Activated T-cell treated with anti-CD3 and anti-CD28 coated beads for 1 hour (primary cell): ENCODE measurements at places on chromosomes 1 and 21.

DNA sequence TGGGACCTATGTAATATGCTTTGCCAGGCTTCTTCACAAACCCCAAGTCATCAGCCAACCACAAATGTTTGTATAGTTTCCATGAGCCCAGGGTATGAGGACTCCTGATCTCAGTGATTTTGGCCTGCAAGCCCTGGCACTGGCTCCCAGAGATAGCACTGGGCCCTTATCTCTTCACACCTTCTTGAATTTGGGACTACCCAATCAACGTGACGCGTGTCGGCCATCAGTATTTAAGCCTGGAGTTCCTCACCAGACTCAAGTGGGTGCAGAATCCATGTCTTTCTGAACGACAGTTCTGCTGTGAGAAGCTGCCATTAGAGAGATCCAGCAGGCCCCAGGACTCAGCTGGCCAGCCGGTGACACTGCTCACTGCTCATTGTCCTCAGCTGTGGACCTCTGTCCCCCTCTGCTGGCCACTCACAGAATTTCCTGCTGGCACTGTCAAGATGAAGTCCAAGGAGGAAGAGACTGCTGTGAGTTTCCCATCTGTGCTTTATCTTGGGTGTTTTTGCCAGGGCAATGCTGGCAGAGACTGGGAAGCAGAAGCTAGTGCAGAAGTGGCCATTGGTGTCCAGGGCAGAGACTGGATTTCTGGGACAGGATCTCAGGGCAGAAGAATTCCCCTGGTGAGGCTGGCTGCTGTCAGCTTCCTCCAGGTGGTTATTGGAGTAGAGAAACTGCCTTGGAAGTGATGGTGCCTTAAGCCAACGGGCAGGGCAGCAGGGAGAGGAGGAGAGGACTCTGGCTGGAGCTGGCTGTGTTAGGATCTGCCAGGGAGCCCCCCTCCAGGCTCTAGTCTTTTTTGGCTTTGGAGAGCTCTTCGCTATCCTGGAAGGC lies 28.4 kb downstream of the TMCC2 start:
- DNase-seq: peak; percentile 78

GRCh38 chr1:247204177-247204647 lies 32.4 kb upstream of the ZNF124 start:
- DNase-seq: no peak

GRCh38 chr1:41943717-41944116 lies 25.0 kb upstream of the HIVEP3 start:
- no peak for DNase-seq

GRCh38 chr1:13735168-13735930 lies 35.4 kb downstream of the PRDM2 start:
- no peak for DNase-seq

- DNase-seq: no peak
These were observed 118.2 kb downstream of the COQ8A start for GRCh38 chr1:227058321-227058751.

- no peak for DNase-seq
These were observed 3.1 kb upstream of the FCGR2A start for GRCh38 chr1:161502181-161502580.

DNA sequence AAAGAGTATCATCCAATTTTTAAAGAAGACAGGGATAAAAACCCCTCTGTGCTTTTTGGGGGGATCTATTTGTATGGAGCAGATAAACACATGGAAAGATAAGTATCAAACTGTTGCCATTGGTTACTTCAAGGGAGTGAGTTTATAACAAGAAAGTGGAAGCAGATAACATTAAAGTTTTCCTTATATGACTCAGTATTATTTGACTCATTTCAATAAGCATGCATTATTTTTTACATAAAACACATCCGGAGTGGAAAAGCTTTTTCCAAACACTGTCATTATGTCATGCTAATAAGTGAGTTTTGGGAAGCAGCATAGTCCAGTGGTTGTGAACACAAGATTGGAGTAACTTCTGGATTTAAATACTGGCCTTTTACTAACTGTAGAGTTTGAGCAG lies 452.2 kb downstream of the LTN1 start:
- no peak for DNase-seq

DNA sequence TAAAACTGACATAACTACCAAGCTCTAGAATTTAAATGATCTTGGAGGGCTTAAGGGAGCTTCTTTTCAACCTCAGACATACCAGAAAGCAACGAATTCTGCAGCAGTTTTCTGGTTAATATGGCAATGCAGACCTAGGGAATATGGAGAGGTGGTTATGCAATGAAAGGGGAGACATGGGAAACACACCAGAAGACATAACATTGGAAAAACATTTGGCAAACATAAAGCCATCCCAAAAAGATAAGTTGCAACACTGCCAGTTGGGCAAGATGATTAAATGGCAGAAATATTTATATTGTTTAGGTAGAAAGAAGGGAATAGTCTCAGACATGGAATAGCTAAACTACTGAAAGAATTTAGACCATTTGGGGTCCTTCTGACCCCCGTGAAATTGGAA lies 104.5 kb downstream of the KCNJ6 start:
- no peak for DNase-seq

DNA sequence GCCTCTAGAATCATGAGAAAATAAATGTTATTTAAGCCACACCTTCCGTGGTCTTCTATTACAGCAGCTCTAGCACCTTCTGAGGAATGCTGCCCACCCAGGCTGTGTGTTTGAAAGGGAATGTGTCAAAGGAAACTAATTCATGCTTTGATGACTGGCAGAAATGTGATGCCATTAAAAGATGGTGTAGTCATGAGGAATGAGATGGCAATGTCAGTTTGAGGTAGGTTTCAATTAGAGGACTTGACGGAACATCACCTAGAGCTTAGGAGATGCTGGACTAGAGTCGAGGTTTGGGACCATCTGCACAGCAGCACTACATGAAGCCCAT lies 10.6 kb downstream of the PDZK1 start:
- no peak for DNase-seq

- no peak for DNase-seq
These were observed 10.7 kb upstream of the MMEL1 start for GRCh38 chr1:2643414-2644077.

- no peak for DNase-seq
These were observed 147.9 kb downstream of the LRRC40 start for GRCh38 chr1:70057500-70057899.

DNA sequence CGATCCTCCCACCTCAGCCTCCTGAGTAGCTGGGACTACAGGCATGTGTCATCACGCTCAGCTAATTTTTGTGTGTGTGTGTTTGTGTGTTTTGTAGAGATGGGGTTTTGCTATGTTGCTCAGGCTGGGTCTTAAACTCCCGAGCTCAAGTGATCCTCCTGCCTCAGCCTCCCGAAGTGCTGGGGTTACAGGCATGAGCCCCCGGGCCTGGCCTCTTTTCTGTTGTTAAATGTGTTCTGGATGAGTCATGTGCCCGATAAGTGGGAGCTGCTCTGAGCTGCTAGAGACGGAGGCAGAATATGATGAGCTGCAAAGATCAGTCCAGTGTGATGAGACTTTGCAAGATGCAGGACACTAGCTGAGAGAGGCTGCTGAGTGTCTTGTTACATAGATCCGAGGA lies 75.5 kb downstream of the VPS13D start:
- DNase-seq: no peak

DNA sequence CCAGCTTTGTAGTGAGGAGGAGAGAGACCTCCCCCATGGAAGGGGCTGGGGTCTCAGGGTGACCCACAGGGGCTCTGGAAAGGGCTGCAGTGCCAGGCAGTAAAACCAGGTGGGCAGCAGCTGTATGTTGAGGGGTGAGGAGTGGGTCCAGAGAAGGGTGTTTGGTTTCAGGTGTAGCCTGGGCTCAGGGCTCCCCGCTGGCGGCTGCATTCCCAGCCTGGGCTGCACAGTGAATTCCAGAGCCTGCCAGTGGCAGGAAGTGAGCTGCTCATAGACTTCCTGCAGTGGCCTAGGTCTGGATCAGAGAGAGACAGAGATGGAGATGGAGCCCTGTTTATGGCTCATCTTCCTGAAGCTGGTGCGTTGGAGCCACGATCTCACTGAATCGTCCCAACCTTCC lies 356.4 kb downstream of the PTPRU start:
- no peak for DNase-seq

- DNase-seq: no peak
These were observed 238.0 kb upstream of the NCAM2 start for GRCh38 chr21:20760221-20760620.

- DNase-seq: no peak
These were observed 1.6 kb downstream of the MFAP2 start for GRCh38 chr1:16978567-16979474.

- no peak for DNase-seq
These were observed 9.6 kb upstream of the FAM78B start for GRCh38 chr1:166176416-166176815.

- DNase-seq: no peak
These were observed 25.7 kb upstream of the NBL1 start for GRCh38 chr1:19618428-19618827.

DNA sequence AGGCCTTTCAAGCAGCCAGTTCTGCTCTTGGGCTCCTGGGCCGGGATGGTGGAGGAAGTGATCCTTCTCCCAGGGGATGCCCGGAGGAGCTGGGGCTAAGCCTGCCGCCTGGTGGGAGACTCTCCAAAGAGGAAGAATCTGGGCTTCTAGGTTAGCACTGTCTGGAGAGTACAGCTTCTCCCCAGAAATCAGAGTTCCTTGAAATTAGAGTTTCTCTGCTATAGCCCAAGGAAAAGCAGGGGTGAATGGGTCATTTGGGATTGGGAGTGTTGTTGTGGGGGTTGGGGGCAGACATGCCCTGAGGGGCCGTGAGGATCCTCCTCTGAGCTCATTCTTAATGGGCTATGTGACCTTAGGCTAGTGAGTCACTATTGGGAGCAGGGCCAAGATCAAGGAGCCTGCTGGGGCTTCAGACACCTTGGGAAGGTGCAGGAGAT lies 6.5 kb downstream of the LGR6 start:
- DNase-seq: no peak

DNA sequence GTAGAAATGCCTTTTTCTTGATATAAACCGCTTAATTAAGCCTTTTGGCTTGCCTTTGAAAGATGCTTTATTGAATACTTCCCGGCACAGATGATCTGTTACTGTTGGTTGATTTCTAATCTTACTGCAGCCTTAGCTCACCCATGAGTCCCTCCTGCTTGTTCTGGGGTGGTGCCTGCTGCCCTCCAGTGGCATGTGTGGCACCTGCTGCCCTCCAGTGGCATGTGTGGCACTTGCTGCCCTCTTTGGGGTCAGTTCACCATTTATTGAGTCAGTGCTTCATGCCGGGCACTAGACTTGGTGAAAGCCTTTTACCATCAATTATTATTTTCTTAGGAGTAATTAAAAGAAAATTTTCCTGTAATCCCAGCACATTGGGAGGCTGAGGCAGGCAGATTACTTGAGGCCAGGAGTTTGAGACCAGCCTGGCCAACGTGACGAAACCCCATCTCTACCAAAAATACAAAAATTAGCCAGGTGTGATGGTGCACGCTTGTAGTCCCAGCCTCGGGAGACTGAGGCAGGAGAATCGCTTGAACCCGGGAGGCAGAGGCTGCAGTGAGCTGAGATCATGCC lies 54.3 kb downstream of the ADARB1 start:
- peak; percentile 69 for DNase-seq

- DNase-seq: no peak
These were observed 17.8 kb downstream of the POFUT2 start for GRCh38 chr21:45269861-45270260.

GRCh38 chr1:232238009-232238408 lies 391.9 kb downstream of the SIPA1L2 start:
- no peak for DNase-seq

DNA sequence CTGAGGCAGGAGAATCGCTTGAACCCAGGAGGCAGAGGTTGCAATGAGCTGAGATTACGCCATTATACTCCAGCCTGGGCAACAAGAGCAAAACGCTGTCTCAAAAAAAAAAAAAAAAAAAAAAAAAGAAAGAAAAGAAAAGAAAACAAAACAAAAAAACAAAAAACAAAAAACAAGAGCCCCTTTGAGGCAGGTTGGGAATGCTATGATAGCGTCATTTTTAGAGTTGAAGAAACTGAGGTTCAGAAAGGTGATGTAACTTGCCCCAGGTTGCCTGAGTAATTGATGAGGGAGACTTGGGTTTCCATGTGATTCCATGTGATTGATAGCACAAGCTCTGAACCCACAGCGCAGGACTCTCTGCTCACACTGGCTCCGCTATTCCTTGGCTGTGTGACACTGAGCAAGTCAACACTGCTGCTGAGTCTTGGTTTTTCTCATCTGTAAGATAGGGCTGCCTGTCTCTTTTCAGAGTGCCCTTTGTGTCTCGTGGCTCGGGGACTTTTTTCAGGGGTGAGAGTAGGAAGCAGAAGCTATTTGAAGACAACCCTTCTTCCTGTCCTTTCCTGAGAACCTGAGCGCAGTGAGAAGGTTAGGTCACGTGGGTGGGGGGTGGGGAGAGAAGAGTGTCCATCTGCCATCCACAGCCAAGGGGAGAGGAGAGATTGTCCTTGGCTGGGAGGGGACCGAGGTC lies 2.5 kb downstream of the CNR2 start:
- no peak for DNase-seq

GRCh38 chr21:23951251-23951650 lies 1656.0 kb downstream of the MRPL39 start:
- no peak for DNase-seq

- no peak for DNase-seq
These were observed 313.1 kb downstream of the SIPA1L2 start for GRCh38 chr1:232316864-232317263.

DNA sequence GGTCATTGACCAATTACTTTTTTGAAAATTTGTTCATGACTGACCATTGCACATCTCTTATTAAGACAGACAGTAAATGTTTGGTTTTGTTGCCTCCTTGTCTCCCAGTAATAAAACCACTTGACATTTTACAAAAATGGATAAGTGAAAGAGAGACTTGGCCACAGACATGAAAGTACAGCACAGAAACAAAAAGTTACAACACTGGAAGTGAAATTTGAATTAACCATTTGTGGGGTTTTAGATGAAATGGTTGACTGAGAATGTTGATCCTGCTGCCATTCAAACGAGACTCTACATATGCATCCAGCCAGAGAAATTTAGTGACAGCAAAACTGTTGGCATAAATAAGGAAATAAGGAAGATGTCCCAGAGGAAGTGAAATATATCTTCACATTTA lies 79.3 kb upstream of the B3GALT2 start:
- DNase-seq: no peak

GRCh38 chr1:51071291-51072042 lies 30.6 kb upstream of the C1orf185 start:
- DNase-seq: no peak
